ENCODE measurements at places on chromosomes 1 and 21. TPM values are rescaled to one million over a fixed set of nuclear protein-coding genes. Genes with fewer than 3 reads are reported as not detected.

PANK4 gene
- total RNA-seq, result 20.0 TPM

KIF21B gene
- total RNA-seq, result not detected

MTMR11 gene
- total RNA-seq, result 9.1 TPM

SNX7 gene
- 32.2 TPM for total RNA-seq

TNFRSF18 gene
- total RNA-seq, result not detected

WNT4 gene
- not detected for total RNA-seq

PGLYRP4 gene
- not detected for total RNA-seq

GJA8 gene
- not detected for total RNA-seq

PHLDA3 gene
- total RNA-seq, result 111 TPM

SIM2 gene
- not detected for total RNA-seq
